NCI-H187 (cell line): ENCODE measurements at places on chromosomes 3 and 15.

DNA sequence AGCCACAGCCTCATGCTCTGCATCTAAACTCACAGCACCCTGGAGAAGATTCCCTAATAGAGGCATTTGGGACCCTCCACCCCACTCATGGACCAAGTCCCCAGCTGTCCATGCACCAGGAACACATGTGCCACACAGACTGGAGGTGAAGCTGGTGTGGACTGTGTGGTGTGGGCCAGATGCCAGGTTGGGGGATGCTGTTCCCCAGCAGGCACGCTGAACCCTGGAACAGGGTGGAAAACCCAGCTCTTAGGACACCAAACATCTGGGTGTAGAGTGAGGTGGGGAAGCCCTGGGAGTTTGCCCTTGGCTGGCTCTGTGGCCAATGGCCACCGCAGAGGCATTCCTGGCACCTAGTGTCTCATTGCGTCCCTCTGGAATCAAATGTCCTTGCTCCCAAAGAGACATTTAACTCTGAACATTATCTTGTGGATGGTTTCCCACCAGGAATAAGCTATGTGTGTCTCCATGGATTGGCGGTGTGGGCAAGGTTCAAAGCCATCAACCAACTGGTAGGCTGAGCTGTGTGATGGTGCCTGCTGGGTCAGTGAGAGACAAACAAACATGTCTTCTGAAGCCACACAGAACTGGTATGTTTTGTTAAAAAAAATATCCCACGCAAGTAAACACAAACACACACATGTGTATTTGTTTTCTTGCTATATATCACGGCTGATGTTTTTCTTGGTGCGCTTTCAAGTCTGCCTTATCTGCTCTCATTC is 65.0 kb downstream of the EXOG start:
- no peak for DNase-seq

- DNase-seq, result peak; percentile 80
These were observed 141.9 kb downstream of the PGPEP1L start for GRCh38 chr15:98865397-98866339.

DNA sequence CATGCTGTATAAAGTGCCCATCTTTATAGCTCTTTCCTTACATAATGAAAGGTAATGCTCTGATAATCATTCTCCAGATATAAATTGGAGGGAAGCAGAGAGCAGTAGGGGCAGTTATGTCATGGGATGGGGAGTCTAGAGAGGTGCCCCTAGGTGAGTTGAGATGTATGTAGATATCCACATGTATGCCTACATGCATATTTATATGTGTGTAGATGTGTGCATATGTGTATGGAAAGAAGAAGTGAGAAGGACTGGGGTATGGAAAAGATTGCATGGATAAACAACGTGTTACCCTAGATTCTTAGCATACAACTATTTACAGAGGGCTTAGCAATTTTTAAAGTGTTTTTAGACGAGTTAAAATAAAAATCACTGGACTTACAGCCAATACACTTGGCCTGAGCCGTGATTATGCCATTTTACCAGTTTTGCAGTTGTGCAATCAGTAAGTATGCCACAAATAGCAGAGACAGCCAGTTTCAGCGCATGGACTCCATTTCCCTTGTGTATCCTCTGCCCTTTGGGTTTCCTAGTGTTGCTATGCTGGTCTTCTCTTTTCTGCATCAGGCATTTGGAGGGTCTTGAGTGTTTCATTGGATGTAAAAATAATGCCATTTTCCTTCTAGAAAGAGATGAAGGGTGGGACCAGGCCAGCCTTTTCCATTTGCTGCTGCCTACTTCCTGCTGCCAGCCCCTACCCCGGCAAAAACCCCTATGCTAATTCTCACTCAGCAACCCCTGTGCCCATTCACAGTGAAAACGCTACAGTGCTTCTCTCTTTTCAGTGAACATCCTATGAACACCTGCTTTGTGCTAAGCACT is 199.4 kb upstream of the NR2E3 start:
- no peak for DNase-seq

DNA sequence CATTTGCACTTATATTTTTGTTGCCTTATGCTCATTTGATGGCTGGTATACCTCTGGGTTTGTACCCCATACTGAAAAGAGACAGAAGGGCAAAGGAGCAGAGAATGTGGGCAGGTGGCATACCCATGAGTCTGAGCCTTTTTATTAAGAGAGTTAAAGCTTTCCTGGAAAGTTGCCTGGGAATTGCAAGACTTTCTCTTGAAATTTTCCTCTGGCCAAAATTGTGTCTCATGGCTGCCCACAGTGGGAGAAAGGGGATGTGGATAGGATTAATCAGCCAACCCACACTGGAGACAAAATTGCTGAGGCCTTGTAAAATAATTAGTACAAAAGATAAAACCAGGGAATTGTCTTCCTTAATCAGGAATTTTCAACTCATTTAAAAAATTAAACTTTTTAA is 8.2 kb upstream of the NMD3 start:
- DNase-seq, result no peak

DNA sequence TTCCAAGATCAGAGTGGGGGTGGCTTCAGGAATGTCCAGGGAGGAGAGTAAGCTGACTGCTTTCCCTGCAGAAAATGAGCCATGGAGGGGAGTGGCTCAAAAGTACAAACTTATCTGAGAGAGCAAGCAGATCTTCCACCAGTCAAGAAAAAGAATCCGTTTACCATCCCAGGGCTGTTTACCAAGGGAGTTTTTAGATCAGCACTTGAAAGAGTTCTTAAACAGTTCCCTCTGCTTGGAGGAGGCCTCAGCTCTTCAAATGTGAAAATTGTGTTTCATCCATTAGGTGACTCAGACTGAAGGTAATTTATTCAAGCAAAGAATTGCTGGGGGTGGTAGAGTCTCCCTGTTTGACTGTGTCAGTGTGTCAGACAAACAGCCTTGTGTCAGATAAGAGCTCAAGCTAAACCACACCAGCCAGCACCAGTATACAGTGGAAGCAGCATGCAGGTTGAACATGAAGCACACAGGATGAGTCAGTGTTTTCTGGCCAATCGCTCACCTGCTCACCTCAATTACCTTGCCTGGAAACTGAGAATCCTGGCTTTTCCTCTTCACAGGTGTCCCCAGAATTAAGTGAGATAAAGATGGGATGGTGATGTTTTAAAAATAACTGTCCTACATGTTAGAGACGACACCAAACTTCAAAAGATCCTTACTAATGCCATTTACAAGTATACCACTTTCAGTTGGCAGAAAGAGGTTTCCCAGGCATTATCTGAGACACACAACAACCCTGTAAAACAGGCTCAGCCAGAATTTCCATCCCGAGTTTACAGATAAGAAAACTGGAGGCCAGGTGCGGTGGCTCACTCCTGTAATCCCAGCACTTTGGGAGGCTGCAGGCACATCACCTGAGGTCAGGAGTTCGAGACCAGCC is 21.7 kb downstream of the SH3BP5 start:
- no peak for DNase-seq

- DNase-seq, result no peak
These were observed 123.9 kb downstream of the FEZF2 start for GRCh38 chr3:62249484-62249776.

GRCh38 chr15:39556461-39556860 is 24.4 kb upstream of the THBS1 start:
- no peak for DNase-seq

DNA sequence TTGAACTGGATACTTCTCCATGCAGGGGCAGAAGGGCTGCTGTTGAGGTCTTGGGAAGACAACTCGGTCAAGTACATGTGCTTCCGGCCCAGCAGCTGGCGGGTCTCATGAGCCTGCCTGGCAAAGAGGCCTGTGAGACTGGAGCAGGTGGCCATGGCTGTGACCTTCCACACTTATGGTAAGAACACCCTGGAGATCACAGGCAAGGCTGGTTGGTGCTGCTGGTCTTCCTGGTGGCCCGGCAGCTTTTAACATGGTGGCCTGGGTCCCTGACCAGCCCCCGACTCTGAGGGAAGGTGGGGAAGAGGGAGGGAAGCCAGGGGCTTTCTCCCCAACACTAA is 15.4 kb downstream of the CHRD start:
- no peak for DNase-seq

DNA sequence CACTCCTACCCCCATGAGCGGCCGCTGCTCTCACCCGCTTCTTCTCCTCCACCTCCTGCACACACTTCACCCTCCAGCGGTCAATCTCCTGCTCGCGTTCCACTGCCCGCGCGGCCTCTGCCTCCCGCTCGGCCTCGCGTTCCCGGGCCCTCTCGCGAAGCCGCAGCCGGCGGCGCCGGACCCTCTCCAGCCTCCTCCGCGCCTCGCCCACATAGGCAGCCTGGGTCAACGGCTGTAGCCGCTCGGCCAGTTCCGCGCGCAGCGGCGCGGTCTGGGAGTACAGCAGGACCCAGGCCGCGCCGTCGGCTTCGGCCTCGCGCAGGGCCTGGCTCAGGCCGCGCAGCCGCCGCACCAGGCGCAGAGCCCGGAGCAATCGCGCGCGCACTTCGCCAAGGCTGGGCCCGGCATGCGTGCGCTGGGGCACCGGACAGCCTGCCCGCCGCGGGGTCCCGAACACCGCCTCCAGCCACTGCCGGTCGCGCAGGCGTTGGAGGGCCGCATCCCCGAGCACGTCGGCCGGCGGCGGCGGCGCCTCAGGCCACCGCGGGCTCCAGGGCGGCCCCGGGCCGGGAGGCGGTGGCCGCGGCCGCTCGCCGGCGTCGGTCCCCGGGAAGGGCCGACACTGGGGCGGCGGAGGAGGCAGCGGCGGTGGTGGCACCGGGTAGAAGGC is 595 bp downstream of the PDCD7 start:
- DNase-seq, result no peak

DNA sequence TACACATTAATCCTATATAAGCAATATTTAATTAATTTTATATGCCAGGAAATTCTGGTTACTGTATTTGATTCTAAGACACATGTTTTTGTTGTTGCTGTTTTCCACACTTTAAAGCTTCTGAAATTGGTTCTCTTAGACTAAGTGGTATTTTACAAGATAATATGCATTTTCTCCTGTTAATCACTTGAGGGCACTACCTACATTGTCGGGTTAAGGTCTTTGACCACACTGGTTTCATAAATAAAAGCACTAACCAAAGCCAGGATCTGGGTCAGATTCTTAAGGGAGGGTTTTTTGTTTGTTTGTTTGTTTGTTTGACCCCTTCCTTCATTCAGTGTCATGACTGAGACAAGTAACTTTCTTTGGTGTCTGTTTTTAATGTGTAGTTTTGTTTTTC is 590.2 kb downstream of the RBMS3 start:
- DNase-seq, result no peak

DNA sequence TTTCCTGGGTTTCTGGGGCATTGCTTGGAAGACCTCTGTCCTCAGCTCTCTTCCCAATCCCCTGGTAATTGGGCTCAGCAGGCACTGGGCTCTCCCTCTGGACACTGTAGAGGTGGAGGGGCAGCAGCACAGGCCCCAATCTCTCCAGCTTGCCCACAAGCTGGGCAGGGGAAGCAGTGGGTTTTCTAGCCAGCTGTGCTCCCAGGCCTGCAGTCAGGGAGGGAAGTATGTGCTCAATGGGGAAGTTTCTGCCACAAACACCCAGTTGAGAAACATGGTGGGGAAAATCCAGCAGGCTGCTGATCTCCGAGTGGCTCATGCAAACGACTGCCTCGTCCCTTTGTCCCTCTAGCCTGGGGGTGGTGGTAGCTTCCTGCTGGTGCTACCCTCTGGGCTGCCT is 12.8 kb upstream of the RFT1 start:
- DNase-seq, result no peak

DNA sequence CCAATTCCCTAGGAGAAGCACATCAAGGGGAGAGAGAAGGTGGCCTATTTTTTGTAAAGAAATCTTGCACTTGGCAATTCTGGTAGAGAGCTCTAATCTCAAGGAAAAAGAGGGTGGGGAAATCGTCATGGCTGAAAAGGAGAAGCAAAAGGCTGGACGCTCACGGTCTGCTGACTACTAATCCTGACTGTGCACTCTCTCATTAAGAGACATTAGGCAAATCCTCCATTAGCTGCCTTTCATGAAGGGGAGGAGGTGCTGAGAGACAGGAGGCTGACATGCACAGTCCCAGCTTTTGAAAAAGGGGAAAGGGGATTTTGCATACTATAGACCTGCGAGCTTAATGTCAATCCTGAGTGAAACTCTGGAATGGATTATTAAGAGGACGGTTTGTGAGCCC is 170.0 kb downstream of the NR2F2 start:
- DNase-seq, result no peak

DNA sequence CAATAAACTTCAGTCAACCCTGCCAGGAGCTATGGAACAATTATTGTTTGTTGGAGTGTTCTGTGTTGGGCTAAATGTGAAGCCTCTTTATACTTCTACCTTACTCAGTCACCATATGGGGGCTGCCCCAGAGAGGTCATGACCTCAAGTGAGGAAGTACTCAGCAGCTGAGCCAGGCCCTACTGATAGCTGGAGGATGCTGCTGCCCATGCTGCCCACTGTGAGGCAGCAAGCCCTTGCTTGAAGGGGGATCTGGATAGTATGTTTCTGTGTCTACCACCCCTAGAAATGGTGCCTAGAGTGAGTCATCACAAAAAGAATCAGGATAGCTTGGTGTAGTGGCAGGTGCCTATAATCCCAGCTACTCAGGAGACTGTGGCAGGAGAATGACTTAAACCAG is 4.5 kb upstream of the RPL24 start:
- no peak for DNase-seq

GRCh38 chr3:56979791-56980190 is 80.7 kb upstream of the SPATA12 start:
- DNase-seq, result no peak

DNA sequence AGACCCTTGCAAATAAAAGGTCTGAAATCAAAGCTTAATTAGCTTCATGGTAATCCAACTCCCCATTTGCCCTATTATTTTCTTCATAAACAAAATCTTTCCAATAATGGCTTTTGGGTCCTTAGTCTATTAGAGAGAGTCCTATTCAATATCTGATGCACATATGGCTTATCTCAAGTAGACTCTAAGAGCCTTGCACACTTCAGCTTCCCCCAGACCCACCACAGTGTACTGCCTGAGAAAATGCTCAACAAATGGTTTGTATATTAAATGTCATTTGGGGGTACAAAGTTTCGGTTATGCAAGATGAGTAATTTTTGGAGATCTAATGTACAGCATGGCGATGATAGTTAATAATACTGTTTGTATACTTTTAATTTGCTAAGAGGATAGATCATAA is 28.9 kb downstream of the FSTL1 start:
- no peak for DNase-seq

- no peak for DNase-seq
These were observed 255.6 kb upstream of the ZNF717 start for GRCh38 chr3:76040946-76041345.

GRCh38 chr3:71330505-71330904 is 253.0 kb downstream of the FOXP1 start:
- no peak for DNase-seq

GRCh38 chr3:137944593-137944992 is 65.4 kb upstream of the CLDN18 start:
- DNase-seq, result no peak

GRCh38 chr15:63915873-63916771 is 82.4 kb upstream of the HERC1 start:
- no peak for DNase-seq

GRCh38 chr15:41661078-41661517 is 893 bp downstream of the MGA start:
- DNase-seq, result no peak
